ENCODE measurements at places on chromosomes 5 and 9. TPM values are rescaled to one million over a fixed set of nuclear protein-coding genes. Genes with fewer than 3 reads are reported as not detected.

- DNase-seq: peak; percentile 91
Observed at GRCh38 chr5:168434746-168435321, 51.4 kb upstream of the RARS1 start.

DNA sequence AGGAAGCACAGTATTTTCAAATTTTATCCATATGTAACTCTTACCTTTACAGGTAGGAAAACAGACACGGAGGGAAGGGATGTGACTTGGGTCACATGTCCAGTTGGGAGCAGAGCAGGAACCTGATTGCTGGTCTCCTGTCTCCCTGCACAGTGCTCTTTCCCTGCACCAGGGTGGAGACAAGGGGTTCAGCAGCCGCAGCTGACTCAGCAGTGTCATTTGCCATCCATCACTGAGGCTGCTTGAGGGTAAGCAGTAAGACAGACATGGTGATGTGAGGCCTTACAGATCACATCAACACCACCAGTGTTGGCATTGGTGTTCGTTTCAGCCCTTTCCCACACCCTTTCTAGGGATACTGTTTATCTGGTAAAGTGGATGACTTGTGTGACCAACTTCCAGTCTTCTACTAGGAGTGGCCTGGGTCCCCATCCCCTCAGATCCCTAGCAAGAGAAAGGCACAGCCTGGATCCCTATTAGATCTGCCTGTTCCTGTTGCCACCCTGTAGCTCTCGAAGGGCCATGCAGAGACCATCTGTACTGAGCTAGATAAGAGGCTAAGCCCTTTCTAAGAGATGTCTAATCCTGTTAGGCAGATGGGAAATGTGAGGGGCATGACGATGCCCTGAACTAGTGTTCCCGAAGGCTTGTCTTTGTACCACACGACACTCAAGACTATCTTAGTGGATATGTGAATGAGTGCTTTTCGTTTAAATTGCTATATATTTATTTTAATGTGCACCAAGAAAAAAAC is 29.1 kb downstream of the FRMPD1 start:
- no peak for DNase-seq

- peak; percentile 27 for DNase-seq
Observed at GRCh38 chr5:2039180-2039531, 156.4 kb upstream of the IRX4 start.

DNA sequence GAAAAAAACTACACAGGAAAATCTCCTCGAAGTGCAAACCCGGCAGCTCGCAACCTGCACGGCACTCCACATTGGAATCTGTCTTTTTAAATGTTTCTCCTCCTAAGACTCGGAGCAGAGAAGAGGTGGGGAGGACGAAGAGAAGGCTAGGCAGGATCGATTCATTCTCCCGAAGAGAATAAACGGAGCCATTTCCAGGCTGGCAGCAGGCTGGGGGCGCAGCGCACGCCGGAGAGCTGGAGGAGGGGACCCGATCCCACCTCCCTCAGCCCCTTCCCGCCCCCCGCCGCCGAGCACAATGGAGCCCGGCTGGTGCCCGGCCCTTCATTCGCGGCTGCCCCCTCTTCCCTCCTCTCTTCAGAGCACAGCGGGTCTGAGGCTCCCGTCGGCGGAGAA is 628 bp downstream of the HOMER1 start:
- DNase-seq: no peak

GRCh38 chr5:157471709-157472108 is 11.7 kb downstream of the NIPAL4 start:
- no peak for DNase-seq

Gene KLF4
- 34.7 TPM for total RNA-seq

DNA sequence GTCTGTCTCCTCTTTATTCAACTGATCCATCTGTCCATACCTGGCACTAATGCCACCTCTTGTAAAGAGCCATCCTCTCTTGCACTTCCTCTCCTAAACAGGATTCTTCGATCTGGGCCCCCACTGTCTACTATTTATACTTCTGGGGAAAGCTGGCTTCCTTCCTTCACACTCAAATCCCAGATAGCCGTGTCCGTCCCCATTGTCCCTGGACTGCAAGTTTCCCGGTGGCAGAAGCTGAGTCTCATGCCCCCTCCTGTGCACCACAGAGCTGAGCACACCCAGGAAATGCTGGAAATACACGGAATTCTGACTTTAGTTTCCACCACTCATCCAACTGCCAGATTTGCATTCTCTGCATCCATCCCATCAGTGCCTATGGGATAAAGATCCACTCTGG is 84.0 kb downstream of the MARCHF11 start:
- no peak for DNase-seq

DNA sequence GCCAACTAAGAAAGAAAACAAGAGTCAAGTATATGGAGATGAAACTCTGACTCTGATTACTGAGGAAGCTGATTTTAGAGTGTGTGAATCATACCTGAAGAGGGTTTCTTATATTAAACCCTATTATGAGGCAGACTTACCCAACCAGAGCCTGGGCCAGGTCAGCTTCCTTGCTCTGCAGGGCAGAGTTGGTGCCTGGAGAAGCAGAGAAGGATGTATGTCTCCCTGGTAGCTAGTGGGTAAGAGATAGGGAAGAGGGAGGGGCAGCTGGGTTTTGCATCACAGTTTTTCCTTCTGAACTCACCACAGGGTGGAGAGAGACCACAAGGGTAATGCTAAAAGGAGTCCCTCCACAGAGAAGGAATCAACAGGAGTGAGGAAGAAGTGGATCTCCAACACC is 104.1 kb downstream of the CMYA5 start:
- DNase-seq: no peak

- no peak for DNase-seq
Observed at GRCh38 chr9:16608906-16609305, 261.6 kb downstream of the BNC2 start.

GRCh38 chr5:73564018-73564417 is 1.4 kb downstream of the ANKRA2 start:
- no peak for DNase-seq

Gene TNC
- 611 TPM for total RNA-seq

GRCh38 chr5:74188351-74189105 is 452.0 kb downstream of the ENC1 start:
- DNase-seq: no peak

DNA sequence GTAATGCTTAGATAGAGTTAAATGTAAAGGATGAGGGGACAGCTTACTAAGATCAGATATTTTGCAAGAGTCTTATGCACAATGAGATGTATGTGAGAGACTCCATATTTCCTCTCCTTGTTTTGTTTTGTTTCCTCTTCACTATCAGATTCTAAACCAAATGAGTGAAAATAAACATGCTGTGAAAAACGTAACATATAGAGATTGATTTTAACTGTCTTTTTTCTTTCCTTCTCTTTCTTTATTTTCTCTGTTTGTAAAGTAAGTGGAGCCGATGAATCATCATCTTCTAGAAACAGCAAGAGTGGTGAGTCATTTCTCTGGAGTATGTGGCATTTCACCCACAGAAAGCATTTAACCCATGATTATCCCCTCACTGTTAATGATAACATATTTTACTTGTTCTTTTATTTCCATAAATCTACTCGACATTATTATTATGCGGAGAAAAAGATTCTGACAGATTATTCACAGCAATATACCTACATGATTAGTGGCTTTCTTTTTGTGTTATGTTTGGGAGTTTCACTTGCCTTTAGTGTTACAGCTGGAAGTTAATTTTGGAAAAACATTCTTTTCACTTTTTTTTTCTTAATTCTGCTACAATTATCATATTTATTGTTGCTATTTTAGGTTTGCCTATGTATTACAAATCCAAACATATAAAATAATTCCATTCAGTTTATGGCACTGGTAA is 2.1 kb upstream of the ANXA1 start:
- DNase-seq: peak; percentile 73
